Stimulated activated CD4-positive, alpha-beta T cell treated with anti-CD3 and anti-CD28 coated beads, Interleukin-1b, Interleukin-23, amount 100 ng/mL, for 48 hours (primary cell): ENCODE measurements at places on chromosomes 4 and X.

- DNase-seq, result no peak
Measured at GRCh38 chrX:20118065-20118824, 1.5 kb upstream of the MAP7D2 start.

DNA sequence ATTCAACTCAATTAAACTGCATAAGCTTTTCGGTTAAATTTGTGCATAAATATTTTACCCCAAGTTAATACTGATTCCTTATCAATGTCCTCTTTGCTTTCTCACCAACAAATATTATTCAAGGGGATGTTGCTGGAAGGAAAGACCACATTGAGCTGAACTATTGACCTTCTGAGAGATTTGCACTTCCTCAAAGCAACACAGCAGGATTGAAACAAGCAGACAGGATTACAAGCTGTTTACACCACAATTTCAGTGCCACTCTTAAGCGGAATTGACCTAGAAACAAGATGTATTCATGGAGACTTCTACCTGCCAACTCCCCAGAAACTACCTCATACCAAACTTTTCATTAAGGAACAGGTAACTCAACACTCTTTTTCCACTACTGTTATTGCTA lies 96.5 kb upstream of the DUSP21 start:
- DNase-seq, result no peak

DNA sequence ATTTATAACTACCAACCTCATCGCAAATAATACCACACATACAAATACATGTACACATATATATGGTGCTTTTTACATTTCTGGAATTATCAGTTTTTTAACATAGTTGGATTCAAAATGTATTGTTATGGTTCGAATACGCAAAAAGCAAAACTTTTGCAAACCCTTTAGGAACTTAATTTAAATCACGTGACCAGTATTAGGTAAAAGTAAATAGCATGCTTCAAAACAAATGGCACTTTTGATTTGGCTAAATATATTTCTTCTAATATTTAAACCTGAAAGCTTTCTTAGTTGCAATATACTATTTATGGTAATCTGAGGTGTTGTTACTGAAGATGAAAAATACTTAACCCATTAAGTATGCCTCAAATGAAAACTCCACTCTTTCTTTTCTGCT lies 341.4 kb downstream of the C4orf33 start:
- DNase-seq, result no peak

DNA sequence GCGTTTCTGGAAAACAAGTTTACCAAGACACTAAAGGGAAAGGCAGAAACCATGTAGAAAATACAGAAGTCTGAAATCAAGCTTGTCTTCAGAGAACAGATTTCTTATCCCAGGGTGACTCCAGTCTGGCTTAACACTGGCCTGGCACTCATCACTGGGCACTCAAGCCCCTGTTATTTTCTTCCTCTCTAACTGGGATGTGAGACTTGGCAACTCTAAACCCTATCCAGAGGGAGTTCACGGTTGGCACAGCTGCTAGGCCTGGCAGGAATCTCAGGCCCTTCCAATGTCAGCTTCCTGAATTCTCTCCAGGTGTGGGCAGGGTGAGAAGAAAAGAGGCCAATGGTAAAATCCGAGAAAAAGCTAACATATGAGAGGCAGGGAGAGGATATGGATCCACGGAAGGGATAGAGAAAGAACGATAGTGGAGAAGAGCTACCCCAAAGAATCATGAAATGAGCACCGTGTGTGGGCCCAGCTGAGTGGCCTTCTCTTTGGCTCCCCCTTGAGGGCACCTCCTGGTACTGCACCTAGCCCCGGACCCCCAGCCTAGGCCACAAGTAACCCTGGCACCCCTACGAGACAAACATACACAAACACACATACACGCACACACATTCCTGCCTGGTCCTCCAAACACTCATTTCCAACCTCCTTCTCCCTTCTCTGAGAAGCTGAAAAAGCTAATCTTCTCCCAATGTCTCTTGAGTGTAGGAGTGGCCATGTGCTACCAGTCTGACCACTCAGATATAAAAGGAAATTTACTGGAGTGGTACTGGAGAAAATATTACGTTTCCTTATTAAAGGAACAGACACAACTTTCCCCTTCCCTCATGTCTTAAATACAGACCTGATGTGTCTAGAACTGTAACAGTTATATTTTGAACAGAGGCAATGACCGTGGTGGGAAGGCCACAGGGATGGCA lies 16.6 kb upstream of the PTCHD1 start:
- peak; percentile 8 for DNase-seq

GRCh38 chr4:123506011-123506695 lies 109.6 kb downstream of the SPRY1 start:
- DNase-seq, result no peak

- no peak for DNase-seq
Measured at GRCh38 chr4:157803845-157804521, 368.8 kb downstream of the GASK1B start.

GRCh38 chr4:152176627-152177214 lies 359.2 kb downstream of the FBXW7 start:
- DNase-seq, result no peak

DNA sequence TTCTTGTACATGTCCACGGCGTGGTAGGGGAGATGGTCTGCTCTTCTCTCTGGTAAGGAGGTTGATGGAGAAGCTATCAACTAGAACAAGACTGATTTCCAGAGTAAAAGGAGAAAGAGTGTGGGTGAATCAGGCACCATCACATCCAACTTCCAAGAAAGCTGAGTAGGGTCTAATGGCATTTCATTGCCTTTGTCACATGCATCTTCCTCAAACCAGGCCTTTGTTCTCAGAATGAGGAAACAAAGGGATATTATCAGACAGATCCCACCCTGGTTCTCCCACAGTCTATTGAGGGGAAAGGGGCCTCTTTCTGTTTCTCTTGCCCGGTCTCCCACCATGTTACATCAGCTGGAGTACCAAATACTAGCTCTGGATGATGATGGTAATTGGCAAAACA lies 160.2 kb upstream of the RBPJ start:
- no peak for DNase-seq
